ENCODE measurements at places on chromosomes 12 and 14.

- DNase-seq = no peak
Observed at GRCh38 chr14:100733152-100733850, 6.6 kb downstream of the DLK1 start.

GRCh38 chr14:87002776-87003175 lies 990.2 kb downstream of the GALC start:
- no peak for DNase-seq

GRCh38 chr14:97077253-97077653 lies 280.1 kb downstream of the VRK1 start:
- no peak for DNase-seq

DNA sequence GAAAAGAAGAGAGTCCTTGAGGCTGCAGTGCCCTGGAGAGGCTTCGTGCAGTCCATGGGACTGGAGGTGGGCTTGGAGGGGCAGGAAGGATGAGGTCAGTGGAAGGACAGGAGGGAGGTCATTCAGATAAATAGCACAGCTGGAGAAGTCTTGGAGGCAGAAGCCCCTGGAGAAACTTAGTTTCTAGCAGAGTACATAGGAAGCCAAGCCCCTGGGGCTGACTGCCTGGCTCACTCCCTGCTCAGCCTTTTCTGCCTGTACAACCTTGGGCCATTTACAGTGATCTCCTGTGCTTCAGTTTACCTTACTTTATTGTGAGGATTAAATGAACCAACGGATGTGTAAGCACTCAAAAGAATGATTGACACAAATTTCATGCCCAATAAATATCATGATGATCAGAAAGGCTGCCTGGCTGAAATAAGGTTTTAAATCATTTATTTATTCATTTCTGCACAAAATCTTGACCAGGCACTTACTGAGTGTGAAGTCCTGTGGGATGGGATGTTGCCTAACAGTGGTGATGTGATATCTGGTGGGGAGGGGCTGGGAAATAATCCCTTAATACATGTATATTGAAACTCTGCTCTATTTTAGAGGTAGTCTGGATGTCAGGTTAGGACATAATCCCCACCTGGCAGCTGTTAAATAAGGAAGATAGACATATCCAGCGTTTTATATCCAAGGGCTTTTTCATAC lies 54.3 kb downstream of the PLEKHG7 start:
- DNase-seq = no peak

DNA sequence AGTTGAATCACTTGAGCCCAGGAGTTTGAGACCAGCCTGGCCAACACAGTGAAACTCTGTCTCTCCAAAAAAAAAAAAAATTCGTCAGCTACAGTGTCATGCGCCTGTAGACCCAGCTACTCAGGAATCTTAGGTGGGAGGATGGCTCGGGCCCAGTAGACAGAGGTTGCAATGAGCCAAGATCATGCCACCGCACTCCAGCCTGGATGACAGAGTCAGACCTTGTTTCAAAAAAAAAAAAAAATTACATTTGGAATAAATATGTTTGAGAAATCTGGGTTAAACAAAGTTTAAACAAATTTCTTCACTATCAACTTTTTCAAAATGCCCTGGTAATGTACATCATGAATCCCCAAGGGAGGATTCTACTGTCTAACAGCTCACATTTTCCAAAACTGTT lies 187.0 kb upstream of the RASSF8 start:
- DNase-seq = no peak

DNA sequence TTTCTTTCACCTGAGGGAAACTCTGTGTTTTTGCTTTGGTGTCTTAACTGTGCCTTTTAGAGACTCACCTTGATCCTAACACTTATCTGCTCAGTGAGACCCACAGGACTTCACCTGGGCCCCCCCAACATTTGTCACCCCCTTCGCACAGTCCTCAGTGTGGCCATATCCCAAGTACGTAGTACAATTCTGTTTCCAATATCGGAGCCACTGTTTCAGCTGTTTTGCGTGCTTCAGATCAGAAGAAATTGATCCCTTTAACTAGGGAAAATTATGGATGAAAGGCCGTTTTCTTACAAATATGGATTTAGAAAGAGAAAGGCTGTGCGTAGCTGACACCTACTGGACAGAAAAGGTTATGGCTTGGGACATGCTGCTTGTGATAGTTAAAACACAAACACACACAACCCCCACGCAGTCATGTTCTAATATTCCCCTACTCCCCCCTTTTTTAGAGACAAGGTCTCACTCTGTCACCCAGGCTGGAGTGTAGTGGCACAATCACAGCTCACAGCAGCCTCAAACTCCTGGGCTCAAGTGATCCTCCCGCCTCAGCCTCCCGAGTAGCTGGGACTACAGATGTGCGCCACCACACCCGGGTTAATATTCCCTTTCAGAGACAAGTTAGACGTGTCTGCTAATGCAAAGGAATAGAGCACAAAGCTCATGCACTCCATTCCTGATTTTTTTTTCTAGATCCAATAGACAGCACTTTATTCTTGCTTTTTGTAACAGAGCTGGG lies 3.6 kb upstream of the SLC7A8 start:
- DNase-seq = no peak

GRCh38 chr14:92105073-92105892 lies 1.1 kb downstream of the ATXN3 start:
- no peak for DNase-seq

DNA sequence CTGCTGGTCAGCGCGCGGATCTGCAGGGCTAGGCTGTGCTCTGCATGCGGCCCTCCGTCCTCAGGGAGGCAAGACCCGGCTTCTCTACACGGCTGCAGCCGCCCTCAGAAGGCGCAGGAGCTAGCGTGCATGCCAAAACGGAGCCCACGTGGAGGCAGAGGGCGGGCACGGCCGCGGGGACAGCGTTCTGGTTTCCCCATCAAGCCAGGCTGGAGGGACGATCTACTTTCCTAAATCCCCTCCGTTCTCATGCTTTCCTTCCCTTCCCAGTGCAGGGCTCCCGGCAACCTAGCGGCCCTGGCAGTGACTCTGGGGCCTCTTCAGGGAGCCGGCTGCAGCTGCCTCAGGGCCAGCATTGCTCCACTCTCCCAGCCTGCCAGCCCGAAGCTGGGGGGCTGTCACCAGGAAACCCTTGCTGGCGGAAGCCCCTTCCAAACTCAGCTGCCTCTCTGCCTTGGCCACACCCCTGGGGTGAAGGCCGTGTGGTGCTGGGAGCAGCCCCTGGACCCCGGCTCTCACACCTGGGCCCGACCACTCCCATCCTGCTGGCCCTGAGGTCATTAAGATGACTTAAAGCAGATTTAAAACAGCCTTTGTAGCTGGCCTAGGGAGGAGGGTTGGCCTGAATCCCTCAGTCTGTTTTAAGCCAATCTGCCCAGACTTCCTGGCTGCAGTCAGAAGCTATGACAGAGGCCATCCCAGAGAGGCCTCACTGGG lies 9.2 kb upstream of the GOLGA3 start:
- DNase-seq = no peak

DNA sequence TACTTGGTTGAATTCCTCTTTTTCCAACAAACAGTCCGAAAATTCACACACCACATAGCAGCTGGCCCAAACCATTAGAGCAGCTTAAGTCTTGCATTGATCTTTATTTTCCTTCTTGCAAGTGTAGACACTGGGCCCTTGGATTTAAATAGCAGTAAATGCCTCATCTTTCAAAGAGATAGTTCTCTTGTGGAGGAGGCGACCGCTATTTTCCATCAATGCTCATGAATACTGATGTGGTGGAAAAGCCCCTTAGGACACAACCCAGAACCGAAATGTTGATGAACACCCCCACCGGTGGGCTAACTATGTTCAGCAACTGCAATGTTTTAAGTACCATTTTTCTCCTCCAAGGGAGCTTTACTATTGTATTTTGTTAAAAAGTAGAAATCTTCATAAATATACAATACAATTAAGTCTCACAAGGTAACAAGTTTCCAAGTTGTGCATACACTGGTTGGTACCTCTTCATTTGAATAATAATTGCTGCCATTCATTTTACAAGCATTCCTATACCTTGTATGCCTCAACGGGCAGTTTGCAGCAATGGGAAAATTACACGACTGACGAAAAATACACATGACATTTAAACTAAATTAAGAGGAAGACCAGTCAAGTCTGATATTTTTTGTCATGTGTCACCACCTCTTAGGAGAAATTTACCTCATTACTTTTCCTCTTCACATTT lies 18.0 kb downstream of the NIN start:
- no peak for DNase-seq

GRCh38 chr14:69670093-69670492 lies 58.7 kb downstream of the SUSD6 start:
- DNase-seq = no peak

- peak; percentile 53 for DNase-seq
Observed at GRCh38 chr14:64736271-64737169, 32.3 kb downstream of the PLEKHG3 start.

DNA sequence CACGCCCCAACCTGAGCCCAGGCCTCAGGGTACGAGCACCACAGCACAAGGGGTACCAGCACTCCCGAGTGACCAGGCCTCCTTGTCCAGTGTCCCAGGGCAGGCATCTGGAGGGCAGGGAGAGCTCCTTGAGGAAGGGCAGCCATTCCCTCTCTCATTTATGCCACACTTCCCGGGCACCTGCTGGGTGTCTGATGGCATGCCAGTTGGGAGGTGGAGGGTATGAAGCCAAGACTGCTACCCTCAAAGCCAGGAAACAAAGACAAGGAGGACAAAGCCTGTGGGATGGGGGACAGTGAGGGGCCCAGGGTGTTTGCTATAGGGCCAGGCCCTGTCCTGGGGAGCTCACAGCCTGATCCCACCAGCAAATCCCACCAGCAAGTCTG lies 45.6 kb downstream of the CCDC88C start:
- DNase-seq = no peak

Measured in liver (tissue), 10 donors.